Stimulated activated CD8-positive, alpha-beta memory T cell treated with anti-CD3 and anti-CD28 coated beads, Interleukin-4, amount 100 ng/mL, for 1 hour (primary cell): ENCODE measurements at places on chromosomes 3 and 15.

DNA sequence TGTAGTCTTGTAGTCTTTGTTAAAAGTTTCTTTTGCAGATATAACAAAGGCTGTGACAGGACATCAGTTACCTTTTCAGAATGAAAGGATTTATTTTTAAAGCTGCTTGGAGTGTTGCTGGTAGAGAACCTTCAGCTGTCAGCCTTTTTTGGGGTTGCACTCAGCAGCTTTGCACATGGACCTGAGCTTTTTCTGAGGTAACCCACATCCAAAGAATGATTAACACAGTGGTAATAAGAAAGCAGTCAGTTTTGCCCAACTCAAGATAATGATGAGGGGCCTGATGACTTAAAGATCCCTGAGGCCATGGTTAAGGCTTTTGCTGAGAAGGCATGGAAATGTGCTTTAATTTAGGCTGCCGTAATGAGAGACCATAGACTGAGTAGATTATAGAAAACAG, 1042.7 kb downstream of the PLOD2 start:
- DNase-seq: no peak

- no peak for DNase-seq
Measured at GRCh38 chr3:111548092-111548491, 6.1 kb downstream of the CD96 start.

DNA sequence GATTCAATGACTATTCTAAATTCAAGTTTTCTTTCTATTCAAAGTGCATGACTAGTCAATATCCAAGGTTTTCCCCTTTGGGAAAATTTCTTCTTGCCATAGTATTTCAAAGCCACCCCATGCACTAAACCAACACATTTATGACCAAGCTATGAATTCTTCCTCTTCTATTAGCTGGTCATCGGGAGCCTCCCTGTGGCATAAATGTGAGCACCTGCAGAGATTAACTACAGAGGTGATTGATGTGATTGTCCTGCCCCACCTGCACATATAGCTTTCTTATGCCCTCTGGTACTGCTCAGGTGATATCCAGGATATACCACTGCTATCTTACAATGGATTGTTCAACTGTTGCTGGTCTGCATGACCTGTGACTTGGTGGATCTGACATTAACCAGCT, 694.9 kb downstream of the ZBBX start:
- no peak for DNase-seq

DNA sequence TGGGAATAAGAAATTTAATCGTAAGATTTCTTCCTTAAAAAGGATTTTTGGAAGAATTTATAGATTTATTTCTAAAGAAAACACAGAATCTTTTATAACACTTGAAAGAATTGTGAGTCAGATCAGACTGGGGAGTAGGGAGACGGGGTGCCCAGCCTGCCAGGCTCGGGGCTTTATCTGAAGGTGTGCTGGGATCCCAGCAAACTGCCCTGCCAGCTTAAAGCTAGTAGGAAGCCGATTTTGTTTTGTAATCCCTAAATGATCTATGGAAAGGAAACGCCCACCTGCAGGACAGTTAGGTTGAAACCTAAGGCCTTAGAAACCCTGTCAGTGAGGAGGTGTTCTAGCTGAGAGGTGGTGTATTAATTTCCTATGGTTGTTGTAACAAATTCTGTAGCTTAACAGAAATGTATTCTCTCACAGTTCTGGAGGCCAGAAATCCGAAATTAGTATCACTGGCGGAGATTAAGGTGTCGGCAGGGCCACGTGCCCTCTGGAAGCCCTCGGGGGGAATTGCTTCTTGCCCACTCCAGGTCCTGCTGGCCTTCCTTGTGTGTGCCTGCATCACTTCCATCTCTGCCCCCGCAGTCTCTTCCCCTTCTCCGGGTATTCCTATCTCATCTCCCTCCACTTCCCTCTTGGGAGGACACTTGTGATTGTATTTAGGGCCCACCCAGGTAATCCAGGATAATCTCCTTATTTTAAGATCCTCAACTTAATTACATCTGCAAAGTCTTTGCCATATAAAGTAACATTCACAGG, 19.3 kb upstream of the RAB6B start:
- no peak for DNase-seq

GRCh38 chr3:74535281-74535680, 79.2 kb downstream of the CNTN3 start:
- DNase-seq: no peak

DNA sequence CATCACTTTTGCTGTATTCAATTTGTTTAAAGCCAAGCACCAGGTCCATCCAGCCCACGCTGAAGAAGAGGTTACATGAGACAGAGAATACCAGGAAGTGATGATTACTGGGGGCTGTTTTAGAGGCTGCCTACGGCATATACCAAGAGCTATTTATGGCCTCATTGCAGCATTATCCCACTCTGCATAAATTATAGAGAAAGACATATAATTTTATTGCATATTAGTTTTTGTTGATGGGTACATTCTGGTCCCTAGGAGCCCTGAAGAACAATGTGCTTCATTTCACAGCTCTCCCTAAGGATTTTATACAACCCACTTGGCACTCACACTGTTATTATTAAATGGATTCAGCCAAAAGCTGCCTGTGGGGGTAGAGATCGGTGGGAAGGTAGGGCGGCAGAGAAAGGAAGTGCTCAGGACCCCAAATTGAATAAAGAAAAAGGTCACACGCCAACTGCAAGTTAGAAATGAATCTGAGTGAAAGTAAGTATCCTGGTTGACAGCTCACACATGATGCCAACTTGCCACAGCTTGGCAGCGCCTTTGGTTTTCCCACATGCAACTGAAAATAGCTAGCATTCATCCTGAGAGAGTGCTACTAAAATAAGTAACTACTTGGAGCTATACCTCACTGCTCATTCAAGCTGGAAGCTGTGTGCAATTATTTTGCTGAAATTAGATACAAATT, 73.7 kb downstream of the CCNL1 start:
- DNase-seq: no peak

DNA sequence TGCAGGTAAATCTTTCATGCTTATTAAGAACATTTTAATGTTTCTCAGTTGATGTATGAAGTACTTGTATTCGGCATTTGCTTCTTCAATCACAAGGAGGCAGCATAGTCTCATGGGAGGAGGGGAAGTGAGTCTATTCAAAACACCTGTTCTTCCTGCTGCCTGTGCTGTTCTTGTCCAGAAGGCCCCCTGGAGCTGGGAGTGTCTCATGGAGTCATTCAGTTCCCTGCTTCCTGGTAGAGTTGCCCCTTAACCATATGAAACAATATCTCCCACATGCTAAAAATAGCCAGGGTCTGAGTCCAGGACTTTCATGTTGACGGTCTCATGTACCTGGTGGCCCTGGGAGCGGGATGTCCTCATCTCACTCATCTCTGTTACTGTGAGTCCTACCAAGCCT, 15.5 kb upstream of the PPP1R2 start:
- no peak for DNase-seq

DNA sequence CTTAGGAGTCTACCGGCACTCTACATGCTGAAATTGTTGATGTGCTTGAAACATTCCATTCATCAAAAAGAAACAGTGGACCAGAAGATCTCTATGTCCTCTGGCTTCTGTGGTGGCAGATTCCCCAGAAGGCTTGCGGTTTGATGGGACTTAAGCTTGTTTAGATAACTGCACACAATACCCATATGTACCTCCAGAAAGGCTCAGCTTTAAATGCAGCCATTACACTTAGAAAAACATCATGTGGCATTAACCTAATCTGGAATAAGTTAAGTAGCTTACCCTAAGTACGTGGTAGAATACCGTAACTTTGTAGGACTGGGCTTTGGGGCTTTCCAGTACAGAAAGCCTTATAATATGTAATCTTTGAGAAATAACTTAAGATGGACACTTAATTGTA, 187.3 kb downstream of the RBMS3 start:
- DNase-seq: no peak

DNA sequence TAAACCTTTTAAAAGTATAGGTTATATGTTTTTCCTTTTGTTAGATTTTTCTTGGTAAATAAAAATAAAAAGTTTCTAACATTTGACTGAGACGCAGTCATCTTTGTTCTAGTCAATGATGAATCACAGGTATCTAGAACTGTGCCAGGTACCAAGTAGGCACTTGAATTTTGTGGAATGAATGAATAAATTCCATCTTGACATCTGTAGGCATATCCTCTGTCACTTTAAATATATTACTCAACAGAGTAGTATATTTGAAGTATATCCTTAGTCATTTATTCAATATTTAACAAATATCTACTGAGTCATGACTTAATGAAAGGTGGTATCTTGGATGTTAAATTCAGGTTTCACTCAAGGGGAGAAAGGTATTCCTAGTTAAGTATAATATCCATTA, 828.4 kb downstream of the TUSC7 start:
- DNase-seq: no peak

DNA sequence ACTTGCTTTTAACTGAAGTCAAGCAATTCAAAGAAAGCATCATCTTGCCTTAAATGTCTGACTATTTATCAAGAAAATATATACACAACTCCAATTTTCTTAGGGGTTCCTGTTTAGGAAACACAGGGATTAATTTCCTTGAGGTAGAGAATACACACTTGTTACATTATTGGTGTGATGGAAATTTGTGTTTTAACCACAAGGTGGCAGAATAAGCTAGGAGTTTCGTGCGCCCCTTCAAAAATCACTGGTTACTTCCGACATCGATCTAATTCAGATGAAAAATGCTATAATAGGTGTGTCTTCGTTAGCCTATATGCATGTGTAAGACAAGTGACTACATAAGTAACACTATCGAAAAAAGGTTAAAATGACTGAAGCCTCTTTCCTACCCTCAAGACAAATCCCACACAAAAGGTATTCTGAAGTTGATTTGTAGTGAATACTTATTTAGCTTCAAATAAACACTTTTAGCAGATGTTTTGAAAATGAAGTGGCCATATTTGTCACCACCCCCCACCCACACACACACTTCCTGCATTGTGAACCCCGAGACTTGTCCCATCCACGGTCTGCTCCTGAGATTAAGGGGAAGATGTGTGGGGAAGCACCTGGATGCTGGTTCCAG, 246.5 kb downstream of the ROBO1 start:
- no peak for DNase-seq

GRCh38 chr15:32879980-32880379, 162.2 kb downstream of the GREM1 start:
- no peak for DNase-seq

DNA sequence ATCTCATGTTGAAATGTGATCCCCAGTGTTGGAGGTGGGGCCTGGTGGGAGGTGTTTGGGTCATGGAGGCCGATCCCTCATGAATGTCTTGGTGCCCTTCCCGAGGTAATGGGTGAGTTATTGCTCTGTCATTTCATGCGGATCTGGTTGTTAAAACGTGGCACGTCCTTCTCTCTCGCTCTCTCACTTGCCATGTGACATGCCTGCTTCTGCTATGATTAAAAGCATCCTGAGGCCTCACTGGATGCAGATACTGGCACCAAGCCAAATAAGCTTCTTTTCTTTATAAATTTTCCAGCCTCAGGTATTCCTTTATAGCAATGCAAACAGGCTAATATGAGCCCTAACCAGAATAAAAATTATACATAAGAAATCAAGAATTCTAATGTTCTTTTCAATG, 31.7 kb upstream of the HACD2 start:
- no peak for DNase-seq

DNA sequence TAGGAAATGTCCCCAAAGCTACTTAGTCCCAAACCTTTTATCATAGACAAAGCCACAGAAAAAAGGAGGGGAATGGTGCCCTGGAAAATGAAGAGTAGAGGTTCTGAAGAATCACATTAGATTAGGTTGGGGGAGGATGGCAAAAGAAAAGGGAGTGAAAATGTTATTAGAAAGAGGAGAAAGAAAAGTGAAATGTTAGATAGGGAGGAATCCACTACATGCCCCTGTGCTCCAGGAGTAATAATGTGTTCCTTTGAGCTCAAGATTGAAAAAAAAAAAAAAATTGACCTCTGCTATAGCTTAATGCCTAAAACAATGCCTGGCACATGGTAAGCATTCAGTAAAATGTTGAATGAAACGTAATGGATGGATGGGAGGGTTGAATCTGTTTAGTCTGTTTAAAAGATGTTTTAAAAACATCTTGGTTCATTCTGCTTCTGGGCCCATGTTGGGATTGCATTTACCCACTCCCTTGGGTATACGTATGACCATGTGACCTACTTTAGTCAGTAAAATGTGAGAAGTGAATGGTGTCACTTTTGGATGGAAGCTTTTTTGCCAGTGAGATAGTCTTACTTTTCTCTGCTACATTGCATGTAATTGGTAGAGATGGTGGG, 19.0 kb downstream of the MAPK6 start:
- no peak for DNase-seq

DNA sequence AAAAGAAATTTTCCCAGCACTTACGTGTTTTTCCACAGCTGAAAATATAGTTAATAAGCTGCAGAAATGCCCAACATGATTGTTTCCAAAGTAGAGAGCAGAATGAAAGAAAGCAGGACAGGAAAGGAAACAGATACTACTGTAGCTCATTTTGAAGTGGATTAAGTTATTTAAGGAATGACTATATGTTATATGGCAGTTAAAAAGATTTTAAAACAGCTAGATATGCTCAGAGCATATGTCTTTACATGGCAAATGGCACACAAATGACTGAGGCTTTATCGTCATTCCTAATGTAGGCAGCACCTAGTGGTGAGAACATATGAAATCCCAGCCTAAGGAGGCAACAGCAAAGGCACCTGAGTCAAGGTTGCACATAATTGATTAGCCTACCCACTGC, 106.6 kb upstream of the SEMA6D start:
- DNase-seq: no peak

DNA sequence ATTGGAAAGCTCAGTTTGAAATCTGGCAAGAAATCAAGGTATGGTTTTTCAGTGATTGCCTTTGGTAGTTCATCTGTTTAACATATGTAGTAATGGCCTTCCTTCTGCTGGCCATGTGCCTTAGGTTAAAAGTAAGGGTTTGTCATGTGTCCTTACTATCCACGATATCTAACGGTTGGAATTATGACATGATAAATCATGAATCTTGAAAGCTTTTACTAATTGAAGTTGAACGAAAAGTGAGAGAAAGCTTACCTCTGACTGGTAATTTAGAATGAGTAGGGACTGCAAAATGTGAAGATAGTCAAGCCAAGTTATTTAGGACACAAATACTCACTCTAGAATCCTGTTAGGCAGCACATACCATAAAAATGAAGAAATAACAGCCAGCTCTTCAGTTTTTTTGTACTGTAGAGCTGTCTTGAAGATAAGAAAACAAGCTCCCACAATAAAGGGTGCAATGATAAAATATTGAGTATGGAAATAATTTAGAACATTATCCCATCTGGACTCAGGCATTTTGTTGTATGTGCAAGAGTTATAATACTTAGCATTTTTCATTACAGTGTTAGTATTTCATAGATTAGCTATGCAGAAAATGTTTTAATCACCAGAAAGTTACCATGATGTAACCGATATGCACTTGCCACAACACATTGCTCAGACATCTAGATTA, 303.4 kb downstream of the ZNF385D start:
- DNase-seq: no peak
